NCI-H1048 (cell line): ENCODE measurements at places on chromosomes 12 and 14.

DNA sequence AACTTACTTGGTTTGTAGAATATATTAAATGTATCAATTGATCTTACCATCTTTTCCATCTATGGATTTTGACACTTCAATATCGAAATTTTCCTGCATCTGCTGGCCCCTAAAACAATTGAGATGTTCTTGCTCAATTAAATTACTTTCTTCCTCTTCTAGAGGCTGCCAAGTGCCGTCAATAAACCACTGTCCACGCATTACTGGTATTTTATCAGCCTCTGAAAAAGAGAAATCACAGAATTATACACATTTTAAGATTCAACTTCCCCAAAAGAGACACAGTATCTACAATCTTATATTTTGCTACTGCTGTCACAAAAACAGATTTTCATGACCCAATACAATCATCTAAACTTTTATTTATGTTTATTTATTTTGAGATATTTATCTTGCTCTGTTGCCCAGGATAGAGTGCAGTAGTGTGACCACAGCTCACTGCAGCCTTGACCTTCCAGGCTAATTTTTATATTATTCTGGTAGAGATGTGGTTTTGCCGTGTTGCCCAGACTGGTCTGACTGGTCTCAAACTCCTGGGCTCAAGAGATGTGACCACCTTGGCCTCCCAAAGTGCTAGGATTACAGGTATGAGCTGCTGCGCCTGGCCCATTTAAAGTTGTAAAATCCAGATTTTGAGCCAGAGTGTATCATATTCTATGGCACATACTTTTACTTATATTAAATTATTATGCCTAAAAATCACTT is 49.3 kb downstream of the DDHD1 start:
- DNase-seq: no peak

- DNase-seq: no peak
Observed at GRCh38 chr12:82504409-82504808, 146.1 kb downstream of the METTL25 start.

GRCh38 chr12:57491393-57492280 is 3.8 kb downstream of the MARS1 start:
- no peak for DNase-seq

GRCh38 chr12:110077800-110078199 is 29.5 kb upstream of the C12orf76 start:
- no peak for DNase-seq

DNA sequence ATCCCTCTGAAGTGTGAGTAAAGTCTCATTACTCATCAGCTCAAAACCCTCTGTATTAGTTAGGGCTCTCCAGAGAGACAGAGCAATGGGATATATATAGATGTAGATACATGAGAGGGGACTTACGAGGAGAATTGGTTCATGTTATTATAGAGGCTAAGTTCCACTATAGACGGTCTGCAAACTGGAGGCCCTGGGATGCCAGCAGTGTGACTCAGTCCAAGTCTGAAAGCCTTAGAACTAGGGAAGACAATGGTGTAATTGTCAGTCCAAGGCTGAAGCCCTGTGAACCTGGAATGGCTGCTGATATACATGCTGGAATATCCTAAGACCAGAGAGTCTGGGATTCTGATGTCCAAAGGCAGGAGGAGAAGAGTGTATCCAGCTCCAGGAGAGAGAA is 57.3 kb upstream of the CEP83 start:
- no peak for DNase-seq
